Activated CD4-positive, alpha-beta memory T cell treated with anti-CD3 and anti-CD28 coated beads, Interleukin-2, amount 10 ng/mL, durations not matched to agents 7 days and 5 days (primary cell): ENCODE measurements at places on chromosomes 4 and X. TPM values are rescaled to one million over a fixed set of nuclear protein-coding genes. Genes with fewer than 3 reads are reported as not detected.
A peak's percentile ranks its signal among the peaks of the same experiment; 100 is the strongest.

DNA sequence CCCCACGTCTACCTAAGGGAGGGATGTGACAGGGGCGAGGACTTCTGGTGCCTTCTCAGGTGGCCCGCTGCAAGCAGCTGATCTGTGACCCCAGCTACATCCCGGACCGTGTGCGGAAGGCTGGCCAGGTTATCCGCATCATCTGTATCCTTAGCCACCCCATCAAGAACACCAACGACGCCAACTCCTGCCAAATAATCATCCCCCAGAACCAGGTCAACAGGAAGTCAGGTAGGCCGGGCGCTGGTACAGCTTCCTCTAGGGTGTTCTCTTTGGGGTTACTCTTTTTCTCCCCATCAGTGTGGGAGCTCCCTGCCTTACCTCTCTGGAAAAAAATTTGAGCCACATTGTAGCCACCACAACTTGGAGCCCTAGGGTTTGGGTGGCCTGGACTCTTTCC lies 2.4 kb upstream of the FAM50A start:
- no peak for DNase-seq

DNA sequence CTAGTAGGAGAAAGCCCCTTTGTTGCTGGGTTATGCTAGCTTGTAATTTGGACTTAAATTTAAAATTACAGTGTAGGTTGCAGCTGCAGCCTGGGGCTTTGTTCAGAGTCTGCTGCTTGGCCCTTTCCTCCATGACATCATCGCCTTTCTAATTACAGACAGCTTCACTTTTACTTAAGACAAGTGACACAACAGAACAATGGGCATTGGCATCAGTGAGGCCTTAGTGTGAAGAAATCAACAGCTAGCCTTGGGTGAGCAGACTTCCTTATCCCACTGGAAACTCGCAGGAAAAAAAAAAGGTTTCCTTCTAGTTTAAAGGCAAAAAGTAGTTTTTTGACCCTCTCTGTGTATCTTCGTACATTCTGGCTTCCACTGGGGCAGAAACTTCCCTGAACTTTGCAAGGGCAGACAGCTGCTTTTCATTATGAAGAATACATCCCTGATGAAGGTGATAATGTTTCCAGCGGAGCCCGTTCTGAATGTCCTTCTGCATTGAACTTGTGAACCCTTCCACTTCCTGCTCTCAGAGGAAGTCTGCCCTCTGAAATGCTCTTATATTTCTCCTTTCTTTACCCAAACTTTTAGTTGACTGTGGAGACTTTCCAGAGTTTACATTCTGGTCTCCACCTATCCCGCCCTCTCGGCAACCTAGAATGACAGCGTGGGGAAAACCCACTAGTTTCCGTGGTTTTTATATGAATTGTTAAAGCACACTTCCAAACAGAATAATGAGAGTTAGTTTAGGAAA lies 123.2 kb upstream of the FAM9C start:
- no peak for DNase-seq

- DNase-seq = no peak
These were observed 153.6 kb downstream of the RASL11B start for GRCh38 chr4:53015681-53016080.

DNA sequence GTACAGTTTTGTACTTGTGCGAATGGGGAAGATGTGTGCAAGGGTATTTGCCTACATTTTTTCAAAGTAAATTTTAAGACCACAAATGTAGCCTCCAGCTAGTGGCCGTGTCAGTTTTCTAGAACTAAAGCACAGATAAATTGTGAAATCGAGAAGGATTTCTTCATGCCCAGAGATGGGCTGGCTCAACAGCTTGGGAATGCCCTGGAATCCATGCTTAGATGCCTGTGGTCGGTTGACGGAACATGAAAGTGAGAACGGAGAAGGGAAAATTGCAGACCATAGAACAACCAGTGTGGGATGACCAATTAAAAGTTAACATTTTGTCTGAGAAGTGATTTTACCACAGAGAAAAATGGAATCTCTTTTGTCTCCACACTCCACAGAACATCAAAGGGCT lies 73.2 kb upstream of the VCX2 start:
- DNase-seq = no peak

- no peak for DNase-seq
These were observed 54.2 kb downstream of the ATXN3L start for GRCh38 chrX:13265549-13266132.

DNA sequence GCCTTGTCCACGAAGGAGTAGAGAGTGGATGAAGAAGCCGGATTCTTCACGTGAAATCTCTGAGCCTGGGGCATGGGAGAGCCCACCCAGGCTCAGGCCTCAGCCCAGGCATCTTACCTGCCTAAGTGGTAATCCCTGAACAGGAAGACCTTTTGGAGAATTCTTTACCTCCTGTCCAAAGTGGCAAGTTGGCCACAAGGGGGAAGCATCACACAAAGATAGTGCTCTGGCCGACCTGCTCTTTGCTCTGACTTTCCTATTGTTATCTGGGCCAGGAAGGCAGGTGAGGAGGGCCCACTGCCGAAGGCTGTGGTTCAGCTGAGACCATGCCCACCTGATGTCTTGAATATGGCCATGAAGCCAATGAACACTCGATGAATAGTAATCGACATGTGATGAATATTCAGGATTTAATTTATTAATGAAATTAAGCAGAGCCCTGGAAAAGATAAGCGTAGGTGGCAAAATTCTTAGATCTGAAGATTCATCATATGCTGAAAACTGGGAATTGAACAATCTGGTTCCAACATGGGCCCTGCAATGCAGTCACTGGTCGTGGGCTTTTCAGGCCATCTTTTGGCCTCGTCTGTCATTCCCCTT lies 93.8 kb downstream of the PDGFRA start:
- DNase-seq = peak; percentile 56

GRCh38 chrX:19688426-19688825 lies 173.1 kb upstream of the MAP3K15 start:
- DNase-seq = no peak

- no peak for DNase-seq
These were observed 562.3 kb upstream of the NDST4 start for GRCh38 chr4:115675719-115676118.

DNA sequence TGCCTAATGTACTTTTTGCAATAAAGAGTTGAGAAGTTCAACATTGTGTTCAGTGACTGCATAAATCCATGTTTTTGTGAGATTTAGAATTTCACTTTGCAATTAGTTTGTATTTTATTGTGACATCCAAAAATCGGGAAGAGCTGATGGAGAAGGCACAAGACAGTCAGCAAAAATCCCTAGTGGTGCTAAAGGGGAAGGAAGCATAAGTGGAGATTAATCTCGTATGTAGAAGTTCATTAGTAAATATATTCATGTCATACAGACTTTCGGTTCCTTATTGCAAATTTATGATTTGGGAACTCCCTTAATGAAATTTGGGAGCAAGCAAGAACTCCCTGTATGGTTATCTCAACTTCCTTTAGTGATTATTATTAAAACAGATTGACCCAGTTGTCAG lies 57.8 kb upstream of the SLC39A8 start:
- no peak for DNase-seq

DNA sequence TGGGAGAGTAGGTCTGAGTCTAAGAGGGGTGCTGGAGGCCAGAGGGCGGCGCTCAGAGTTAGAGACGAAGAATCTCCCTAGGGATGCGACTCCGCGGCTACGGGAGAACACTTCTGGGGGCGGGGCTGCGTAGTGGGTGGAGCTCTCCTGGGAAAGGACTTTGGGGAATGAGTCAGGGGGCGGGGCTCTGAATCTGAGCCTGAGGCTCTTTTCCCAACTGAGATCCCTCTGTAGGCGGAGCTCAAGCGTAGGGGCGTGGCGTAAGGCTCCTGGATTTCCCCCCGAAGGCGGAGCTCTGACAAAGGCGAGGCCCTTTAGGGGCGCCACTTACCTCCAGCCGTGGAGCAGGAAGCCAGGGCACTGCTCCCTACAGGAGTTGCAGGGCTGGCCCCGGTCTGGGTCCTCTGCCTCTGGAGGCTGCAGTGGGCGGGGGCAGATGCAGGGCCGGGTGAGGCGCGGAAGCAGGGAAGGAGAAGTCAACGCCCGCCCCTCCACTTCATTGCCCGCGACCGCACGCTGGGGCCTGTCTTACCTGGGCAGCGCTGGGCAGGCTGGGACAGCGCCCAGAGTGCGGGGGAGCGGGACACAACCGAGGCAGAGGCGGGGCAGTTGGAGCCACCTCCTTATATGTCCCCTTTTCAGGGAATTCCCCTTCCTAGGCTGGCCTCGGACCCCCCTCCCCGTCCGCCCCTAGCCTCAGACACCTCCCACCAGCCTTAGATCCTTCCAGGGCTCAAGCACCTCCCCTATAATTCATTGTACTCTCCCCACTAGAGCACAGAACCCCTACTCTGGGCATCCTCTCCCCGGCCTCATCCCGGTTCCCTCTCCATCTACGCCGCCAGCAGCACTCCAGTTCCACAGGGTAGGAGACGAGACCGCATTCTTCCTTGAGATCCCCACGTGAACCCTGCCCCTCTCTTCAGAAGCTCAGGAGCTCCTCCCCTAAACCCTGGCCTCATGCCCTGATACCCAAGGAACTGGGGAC lies 1.6 kb downstream of the PRICKLE3 start:
- DNase-seq = peak; percentile 41

DNA sequence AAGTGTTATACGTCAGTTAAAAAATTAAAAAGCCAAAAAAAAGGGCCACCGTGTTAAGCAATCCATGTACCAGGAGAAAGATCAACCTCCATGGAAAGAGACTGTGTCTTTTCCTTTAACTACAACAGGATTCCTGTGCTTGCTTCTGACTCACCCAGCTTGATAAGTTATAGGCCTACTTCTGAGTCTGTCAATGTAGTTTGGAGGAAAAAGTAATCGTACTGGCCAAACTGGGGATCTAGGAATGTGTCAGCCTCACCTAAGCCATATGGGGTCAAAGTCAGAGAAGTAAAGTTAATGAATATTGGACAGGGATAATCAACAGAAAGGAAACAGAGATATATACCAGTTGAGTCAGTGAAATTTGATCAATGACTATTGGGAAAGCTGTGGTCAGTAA lies 470.8 kb upstream of the SLIT2 start:
- no peak for DNase-seq

DNA sequence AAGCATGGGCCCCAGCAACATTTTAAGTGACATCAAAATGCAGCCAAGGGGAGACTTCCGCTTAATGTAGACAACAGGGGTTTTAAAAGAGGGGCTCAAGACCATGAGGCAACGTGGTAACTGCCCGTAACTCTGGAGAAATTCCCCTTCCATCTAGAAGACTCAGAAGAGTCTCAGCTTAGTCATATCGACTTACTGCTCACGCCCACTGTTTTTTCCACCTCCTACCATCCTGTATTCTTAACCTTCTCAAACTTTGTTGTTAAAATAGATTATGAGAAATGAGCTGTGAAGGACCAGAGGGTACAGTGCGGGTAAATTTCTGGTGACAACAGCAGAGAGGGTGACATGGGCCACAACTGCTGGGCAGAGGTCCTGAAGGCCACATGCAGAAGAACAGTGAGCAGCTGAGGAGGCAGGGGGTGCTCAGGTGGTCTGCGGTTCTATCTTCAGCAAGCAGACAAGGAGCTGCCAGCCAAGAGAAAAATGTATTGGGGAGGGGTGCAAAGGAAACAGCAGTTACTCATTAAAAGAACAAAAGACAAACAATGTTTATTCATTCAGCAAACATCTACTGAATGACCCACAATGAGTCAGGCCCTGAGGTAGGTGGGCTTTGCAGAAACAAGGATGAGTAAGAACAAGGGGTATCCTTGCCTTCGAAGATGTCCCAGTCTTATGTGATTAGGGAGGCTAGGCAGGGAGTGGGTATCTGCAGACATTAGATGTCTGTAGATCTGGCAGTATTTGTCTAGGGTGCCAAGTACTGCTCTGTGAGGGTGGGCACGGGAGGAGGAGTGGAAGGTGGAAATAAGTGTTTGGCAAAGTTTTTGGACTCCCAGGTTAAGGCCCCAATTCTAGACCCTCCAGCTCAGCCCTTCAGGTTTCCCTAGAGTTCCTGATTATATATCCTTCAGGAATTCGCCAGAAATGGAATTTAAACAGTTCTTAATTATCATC lies 175.3 kb downstream of the TSPAN5 start:
- peak; percentile 20 for DNase-seq

- no peak for DNase-seq
These were observed 247.3 kb downstream of the SLC7A11 start for GRCh38 chr4:137994853-137995252.

DNA sequence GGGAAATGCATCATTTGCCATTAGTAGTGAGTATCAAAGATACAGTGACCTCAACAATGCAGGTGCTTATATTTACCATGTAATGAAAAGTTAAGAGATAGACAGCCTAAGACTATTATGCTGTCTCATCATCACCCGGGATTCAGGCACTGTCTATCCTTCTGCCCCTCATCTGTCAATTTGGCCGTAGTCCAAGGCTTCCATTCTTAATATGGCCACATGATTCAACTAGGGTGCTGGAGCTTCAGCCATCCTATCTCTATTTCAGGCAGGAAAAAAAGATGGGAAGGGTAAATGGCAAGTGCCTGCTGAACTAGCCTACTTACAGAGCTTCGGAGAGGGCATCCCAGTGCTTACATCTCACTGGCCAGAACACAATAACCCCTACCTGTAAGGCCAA lies 196.7 kb upstream of the LNX1 start:
- no peak for DNase-seq

GRCh38 chr4:39636531-39637184 lies 2.0 kb downstream of the SMIM14 start:
- no peak for DNase-seq

- DNase-seq = no peak
These were observed 103.4 kb downstream of the MFAP3L start for GRCh38 chr4:169922632-169923276.

DNA sequence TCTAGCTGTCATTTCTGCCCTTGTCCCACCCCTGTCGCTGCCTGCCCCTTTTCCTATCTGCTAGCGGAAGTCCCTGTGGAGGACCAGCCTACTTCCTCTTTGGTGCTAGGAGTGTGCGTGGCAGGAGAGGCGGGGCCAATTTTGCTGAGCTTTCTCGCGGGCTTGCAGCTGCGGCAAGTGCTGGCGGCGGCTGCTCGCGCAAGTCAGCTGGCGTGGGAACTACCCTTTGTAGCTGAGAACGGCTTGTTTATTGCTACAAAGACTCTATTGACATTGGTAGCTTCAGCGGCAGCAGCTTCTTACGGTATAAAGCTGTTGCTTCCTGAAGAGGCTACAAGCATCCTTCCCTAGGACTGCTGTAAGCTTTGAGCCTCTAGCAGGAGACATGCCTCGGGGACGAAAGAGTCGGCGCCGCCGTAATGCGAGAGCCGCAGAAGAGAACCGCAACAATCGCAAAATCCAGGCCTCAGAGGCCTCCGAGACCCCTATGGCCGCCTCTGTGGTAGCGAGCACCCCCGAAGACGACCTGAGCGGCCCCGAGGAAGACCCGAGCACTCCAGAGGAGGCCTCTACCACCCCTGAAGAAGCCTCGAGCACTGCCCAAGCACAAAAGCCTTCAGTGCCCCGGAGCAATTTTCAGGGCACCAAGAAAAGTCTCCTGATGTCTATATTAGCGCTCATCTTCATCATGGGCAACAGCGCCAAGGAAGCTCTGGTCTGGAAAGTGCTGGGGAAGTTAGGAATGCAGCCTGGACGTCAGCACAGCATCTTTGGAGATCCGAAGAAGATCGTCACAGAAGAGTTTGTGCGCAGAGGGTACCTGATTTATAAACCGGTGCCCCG lies at the start of gene MAGEH1:
Gene MAGEH1 (plus strand): TSS at position 138 of the 843 bp plus-strand sequence. CDS start 248 bp downstream, at position 386.
- peak; percentile 81 for DNase-seq

The RASGEF1B gene
- 2.4 TPM for total RNA-seq

The DAPP1 gene
- 35.8 TPM for total RNA-seq

The PRICKLE3 gene
- total RNA-seq = 20.3 TPM

The SPON2 gene
- 22.8 TPM for total RNA-seq

The ADGRG4 gene
- total RNA-seq = not detected

The MAGEA9B gene
- total RNA-seq = not detected

The SSX3 gene
- not detected for total RNA-seq

The GAGE12H gene
- total RNA-seq = not detected

The NR0B1 gene
- total RNA-seq = not detected

The PPEF1 gene
- not detected for total RNA-seq

The CCDC149 gene
- not detected for total RNA-seq
